ENCODE measurements at places on chromosomes 6 and 20. TPM values are rescaled to one million over a fixed set of nuclear protein-coding genes. Genes with fewer than 3 reads are reported as not detected.

The C6orf58 gene
- total RNA-seq: not detected

DNA sequence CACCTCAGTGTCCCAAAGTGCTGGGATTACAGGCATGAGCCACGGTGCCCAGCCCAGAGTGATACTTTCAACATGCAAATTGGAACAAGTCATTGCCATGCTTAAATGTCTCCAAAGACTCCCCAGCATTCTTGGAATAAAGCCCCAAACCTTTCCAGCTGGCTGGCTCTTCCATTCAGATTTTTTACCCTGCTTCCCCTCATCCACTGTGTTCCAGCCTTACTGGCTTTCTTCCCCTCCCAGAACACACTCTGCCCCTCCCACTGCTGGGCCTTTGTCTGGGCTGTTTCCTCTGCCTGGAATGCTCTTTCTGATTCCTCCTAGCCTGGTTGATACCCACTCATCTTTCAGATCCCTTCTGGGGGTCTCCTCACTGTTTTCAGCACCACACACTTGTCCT, 40.1 kb upstream of the NNAT start:
- H3K4me1 ChIP-seq: no peaks in the 10 kb centered on the region
- no peak overlapping the region for H3K4me3 ChIP-seq
- H3K36me3 ChIP-seq: no peaks in the 10 kb centered on the region
- no peak overlapping the region for H3K27ac ChIP-seq
- DNase-seq: no peak

- peaks cover 15% of the 10 kb centered on the region for H3K4me1 ChIP-seq
- no peak overlapping the region for H3K27ac ChIP-seq
- H3K4me3 ChIP-seq: no peak overlapping the region
- no peaks in the 10 kb centered on the region for H3K27me3 ChIP-seq
- no peak for DNase-seq
Measured at GRCh38 chr20:50588034-50588736, 78.0 kb downstream of the PTPN1 start.

DNA sequence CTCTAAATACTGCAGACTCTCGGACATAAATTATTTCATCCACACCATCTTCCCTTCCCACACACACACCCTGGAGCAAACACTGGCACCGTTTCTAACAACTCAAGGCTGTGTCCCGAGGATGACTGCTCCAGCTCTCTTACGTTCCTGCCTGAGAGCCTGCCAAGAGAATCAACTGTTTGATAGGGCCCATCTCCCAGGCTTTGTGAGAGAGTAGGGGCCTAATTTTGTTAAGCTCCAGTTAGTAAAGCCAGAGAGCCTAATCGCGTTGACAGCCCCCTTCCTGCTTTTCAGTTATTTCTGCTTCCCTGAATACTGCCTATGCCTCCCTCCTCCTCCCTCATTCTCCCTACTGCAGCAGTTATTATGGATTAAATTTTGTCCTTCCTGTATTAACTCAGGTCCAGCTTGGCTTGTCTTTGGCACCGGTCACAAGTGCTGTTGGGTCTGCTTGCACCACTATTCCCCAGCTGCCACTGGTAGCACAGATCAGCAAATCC, 118.1 kb upstream of the TMEM181 start:
- DNase-seq: peak; percentile 80
- no peaks in the 10 kb centered on the region for H3K27me3 ChIP-seq
- no peaks in the 10 kb centered on the region for H3K36me3 ChIP-seq
- peak overlapping the region; percentile 55 for H3K27ac ChIP-seq
- H3K4me3 ChIP-seq: no peak overlapping the region
- H3K4me1 ChIP-seq: peaks cover 9% of the 10 kb centered on the region

DNA sequence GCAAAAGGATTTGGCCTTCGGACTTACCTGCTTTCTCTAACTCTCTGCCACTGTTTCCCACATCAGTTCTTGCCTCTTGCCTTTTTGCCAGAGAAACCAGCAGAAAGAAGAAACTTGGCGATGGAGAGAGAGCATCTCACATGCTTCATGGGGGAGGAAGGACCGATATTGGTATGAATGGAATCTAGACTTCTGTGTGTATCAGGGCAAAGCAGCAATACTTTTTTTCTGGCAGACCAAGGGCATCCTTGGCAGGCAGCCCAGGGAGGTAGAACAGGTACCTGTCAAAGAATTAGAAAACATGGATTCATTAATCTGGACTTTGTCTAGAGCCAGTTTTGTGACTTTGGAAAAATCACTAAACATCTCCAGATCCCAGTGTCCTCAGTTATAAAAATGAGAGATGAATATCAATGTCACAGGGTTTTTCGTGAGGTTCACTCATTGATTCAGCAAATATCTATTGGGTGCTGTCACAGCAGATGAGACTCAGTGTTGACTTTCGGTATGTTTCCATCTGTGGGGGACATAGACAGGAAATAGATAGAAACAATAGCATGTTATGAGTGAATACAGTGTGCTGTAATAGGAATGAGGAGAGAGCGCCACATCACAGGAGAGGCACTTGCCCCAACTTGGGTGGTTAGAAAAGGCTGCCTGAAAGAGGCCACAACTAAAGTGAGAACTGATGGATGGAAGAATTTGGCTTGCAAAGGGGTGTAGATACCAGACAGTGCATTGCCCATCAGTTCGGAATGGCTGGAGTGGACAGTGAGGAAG, 114.1 kb downstream of the CD83 start:
- no peaks in the 10 kb centered on the region for H3K4me1 ChIP-seq
- no peaks in the 10 kb centered on the region for H3K27me3 ChIP-seq
- H3K4me3 ChIP-seq: no peak overlapping the region
- no peaks in the 10 kb centered on the region for H3K36me3 ChIP-seq

GRCh38 chr6:41536795-41537758, 9.1 kb upstream of the FOXP4 start:
- H3K27ac ChIP-seq: no peak overlapping the region
- H3K36me3 ChIP-seq: no peaks in the 10 kb centered on the region
- no peak overlapping the region for H3K4me3 ChIP-seq
- DNase-seq: no peak

DNA sequence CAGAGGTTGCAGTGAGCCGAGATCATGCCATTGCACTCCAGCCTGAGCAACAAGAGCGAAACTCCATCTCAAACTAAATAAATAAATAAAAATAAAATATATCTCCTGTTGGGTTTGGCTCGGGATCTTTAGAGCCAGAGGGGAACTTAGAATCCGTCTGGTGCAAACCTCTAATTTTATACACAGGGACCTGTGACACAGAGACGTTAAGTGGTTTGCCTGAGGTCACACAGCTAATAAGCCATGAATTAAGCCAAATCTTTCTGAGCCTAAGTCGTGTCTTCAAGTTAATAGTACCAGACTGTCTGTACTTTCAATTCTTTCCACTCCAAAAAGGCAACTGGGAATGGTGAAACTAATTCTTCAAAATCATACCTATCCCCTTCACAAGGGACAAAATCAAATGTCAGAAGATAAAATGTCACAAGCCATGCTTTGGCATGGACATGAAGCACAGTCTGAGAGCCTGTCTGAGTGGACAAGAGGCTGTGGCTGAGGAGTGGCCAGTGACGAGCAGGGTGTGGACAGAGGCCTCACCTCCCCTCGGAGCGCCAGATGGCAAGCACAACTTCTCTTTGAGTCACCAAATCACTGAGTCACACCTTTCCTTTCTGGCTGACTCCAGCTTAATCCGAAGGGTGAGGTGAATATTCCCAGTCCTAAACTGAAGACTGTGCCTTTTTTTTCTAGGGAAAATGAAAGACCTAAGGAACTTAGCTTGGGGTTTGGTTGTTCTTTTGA, 177.4 kb downstream of the TFAP2A start:
- H3K4me3 ChIP-seq: no peak overlapping the region
- H3K4me1 ChIP-seq: no peaks in the 10 kb centered on the region
- H3K27me3 ChIP-seq: no peaks in the 10 kb centered on the region
- DNase-seq: no peak

DNA sequence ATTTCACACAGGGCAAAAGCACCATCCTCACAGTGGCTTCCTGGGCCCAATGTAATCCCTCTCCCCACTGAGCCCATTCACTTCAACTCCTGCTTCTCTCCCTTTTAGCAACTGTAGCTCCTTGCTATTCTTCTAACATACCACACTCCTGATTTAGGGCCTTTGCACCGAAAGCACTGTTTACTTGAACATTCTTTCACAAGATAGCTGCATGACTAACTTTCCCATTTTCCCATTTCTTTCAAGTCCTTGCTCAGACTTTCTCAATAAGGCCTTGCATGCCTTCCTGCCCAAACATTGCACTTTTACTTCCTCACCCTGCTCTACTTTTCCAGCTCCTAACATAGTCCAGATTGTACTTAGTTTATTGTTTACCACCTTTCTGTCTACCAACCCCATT, 73.0 kb downstream of the SHPRH start:
- DNase-seq: no peak
- peaks cover 15% of the 10 kb centered on the region for H3K4me1 ChIP-seq
- H3K4me3 ChIP-seq: no peak overlapping the region
- H3K27me3 ChIP-seq: no peaks in the 10 kb centered on the region
- peaks cover 5% of the 10 kb centered on the region for H3K36me3 ChIP-seq

DNA sequence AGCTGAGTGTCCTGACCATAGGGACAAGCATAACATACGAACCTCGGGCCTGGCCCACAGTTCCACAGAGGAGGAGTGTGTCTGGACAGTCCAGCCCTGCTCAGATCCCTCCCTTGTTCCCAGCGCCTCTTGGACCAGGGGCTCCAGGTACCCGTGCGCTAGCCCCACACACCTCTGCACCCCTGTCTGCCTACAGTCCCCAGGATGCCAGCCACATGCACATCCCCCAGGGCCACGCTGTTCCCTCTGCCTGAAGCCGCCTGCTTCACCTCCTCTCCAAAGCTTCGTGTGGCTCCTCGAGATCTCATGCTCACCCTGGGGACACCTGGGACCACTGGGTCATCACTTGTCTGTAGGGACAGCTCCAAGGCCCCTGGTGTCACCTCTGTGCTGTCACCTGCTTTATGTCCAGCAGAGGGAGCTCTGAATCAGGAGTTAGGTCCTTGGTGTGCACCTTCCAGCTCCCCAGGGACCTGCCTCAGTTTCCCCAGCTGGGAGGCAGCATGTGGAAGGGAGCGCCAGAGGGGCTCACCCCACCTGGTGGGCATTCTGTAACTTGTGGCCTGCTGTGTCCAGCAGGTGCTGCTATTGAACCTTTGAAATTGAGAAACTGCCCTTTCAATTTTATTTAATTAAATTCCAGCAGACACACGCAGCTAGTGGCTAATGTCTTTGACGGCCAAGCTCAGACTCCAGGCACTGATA, 7.3 kb upstream of the YTHDF1 start:
- H3K4me1 ChIP-seq: peaks cover 11% of the 10 kb centered on the region
- H3K27me3 ChIP-seq: peaks cover 18% of the 10 kb centered on the region
- no peak overlapping the region for H3K27ac ChIP-seq
- H3K36me3 ChIP-seq: no peaks in the 10 kb centered on the region
- no peak overlapping the region for H3K4me3 ChIP-seq

- H3K27me3 ChIP-seq: no peaks in the 10 kb centered on the region
- DNase-seq: no peak
- no peaks in the 10 kb centered on the region for H3K4me1 ChIP-seq
- H3K36me3 ChIP-seq: no peaks in the 10 kb centered on the region
- no peak overlapping the region for H3K27ac ChIP-seq
Measured at GRCh38 chr20:9602847-9603183, 88.4 kb downstream of the LAMP5 start.

The DOK5 gene
- total RNA-seq: 0.32 TPM

DNA sequence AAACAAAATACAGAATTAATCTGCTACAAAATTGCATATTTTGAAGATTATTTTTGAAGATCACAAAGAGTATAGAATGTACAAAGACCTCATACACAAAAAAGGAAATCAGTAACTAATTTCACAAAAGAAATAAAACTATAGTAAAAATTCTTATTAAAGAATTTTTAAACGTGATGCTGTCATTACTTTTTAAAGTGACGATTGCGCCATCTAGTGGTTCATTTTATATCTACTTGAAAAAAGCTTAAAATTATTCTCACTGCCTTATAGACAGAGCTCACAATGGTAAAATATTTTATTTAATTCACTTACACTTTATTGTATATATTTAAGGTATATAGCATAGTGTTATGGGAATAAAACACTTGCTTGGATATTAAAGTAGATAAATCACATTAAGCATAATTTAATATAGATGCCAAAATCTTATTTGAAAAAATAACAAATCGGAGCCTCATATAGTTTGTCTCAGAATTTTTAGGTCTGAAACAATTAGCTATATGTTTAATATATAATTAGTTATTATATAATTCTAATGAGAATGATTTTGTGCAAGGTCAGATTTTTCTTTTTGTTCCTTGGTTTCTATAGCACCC, 128.8 kb downstream of the PHF3 start:
- H3K27me3 ChIP-seq: peaks cover 5% of the 10 kb centered on the region
- H3K36me3 ChIP-seq: no peaks in the 10 kb centered on the region
- H3K27ac ChIP-seq: no peak overlapping the region
- DNase-seq: no peak
- no peaks in the 10 kb centered on the region for H3K4me1 ChIP-seq
- no peak overlapping the region for H3K4me3 ChIP-seq

DNA sequence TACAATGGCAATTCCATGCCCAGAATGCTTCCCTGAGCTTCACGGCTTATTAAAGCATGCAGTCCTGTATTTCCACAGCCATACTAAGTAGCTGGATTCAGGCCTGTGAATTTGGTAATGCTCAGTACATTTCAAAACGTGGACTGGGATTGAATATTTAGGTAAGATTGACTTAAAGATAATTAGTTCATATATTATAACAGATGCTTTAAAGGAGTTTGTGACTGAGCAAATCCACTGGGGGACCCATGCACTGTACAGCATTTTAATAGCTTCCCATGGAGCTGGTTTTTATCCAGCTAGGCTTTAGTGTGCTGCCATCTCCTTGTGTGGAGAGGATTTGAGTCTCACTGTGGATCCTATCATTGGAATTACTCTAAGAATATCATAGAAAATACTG, 420.9 kb upstream of the FLRT3 start:
- H3K4me1 ChIP-seq: no peaks in the 10 kb centered on the region
- no peaks in the 10 kb centered on the region for H3K27me3 ChIP-seq
- no peaks in the 10 kb centered on the region for H3K36me3 ChIP-seq
- no peak for DNase-seq
- no peak overlapping the region for H3K4me3 ChIP-seq
- H3K27ac ChIP-seq: no peak overlapping the region

The ELOVL2 gene
- total RNA-seq: 0.50 TPM

GRCh38 chr6:134359302-134359701, 41.4 kb upstream of the SGK1 start:
- no peaks in the 10 kb centered on the region for H3K36me3 ChIP-seq
- H3K4me3 ChIP-seq: no peak overlapping the region
- DNase-seq: no peak
- no peaks in the 10 kb centered on the region for H3K27me3 ChIP-seq

The TP53INP2 gene
- total RNA-seq: 52.5 TPM

The MYCT1 gene
- 9.1 TPM for total RNA-seq

DNA sequence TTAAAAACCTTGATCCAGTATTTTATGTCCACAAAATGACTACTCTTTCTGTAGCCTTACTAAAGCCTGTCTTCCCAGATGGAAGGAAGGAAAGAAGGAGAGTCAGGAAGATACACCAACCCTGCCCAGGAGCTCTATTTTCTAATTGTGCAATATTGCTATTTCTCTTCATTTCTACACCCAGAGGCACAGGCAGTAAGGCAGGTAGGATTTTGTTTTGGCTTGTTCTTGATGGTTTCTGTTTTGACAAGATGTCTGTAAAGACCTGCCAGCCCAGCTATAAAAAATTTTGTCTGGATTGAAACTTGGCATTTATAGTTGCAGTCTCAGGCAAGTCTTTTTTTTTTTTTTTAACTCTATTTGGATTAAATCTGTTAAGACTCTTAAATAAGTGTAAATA, 587.5 kb upstream of the ARID1B start:
- H3K4me3 ChIP-seq: no peak overlapping the region
- no peaks in the 10 kb centered on the region for H3K27me3 ChIP-seq
- no peaks in the 10 kb centered on the region for H3K36me3 ChIP-seq
- no peaks in the 10 kb centered on the region for H3K4me1 ChIP-seq
- no peak for DNase-seq
